Nephron progenitor cell (in vitro differentiated cells): ENCODE measurements at places on chromosomes 3 and 15.

GRCh38 chr3:183033746-183034145 is 53.4 kb upstream of the DCUN1D1 start:
- no peak overlapping the region for H3K4me3 ChIP-seq
- no peak overlapping the region for H3K27ac ChIP-seq
- no peak for DNase-seq
- peaks cover 2% of the 10 kb centered on the region for H3K27me3 ChIP-seq

GRCh38 chr15:75349851-75350588 is 3.2 kb downstream of the NEIL1 start:
- H3K4me1 ChIP-seq = peaks cover 21% of the 10 kb centered on the region
- no peak for DNase-seq

- peaks cover 28% of the 10 kb centered on the region for H3K4me1 ChIP-seq
- H3K36me3 ChIP-seq = no peaks in the 10 kb centered on the region
- peak overlapping the region; percentile 82 for H3K4me3 ChIP-seq
- DNase-seq = no peak
- H3K27me3 ChIP-seq = peaks cover 7% of the 10 kb centered on the region
- H3K27ac ChIP-seq = no peak overlapping the region
These were observed 51.2 kb upstream of the ULK4 start for GRCh38 chr3:42012935-42013690.

- no peaks in the 10 kb centered on the region for H3K36me3 ChIP-seq
- no peak overlapping the region for H3K27ac ChIP-seq
- no peak overlapping the region for H3K4me3 ChIP-seq
- peaks cover 7% of the 10 kb centered on the region for H3K27me3 ChIP-seq
These were observed 36.5 kb upstream of the KLHL6 start for GRCh38 chr3:183591881-183592521.

- H3K27ac ChIP-seq = peak overlapping the region; percentile 59
- peaks cover 16% of the 10 kb centered on the region for H3K4me1 ChIP-seq
- H3K4me3 ChIP-seq = no peak overlapping the region
These were observed 8.9 kb downstream of the SMARCC1 start for GRCh38 chr3:47772788-47773187.

DNA sequence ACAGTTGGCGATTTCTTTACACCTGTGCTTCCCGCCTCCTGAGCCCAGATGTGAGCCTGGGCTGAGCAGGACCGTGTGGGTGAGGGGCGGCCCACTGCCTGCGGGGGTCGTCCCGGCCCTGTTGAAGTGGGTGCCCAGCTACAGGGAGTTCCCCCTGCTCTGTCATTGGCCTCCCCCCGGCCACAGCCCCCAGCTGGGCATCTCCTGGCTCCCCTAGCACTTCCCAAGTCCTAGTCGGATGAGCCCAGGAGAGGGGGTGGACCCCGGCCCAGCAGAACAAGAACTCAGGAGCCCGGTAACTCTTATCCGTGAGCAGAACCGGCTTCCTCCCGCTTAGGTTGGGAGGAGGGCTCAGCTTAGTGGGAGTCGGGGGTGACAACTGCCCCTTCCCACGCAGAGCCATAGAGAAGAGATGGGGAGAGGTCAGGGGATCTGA is 757 bp downstream of the PAQR5 start:
- no peak overlapping the region for H3K27ac ChIP-seq
- H3K36me3 ChIP-seq = no peaks in the 10 kb centered on the region
- peak overlapping the region; percentile 68 for H3K4me3 ChIP-seq
- DNase-seq = no peak
- H3K27me3 ChIP-seq = peaks cover 68% of the 10 kb centered on the region

- no peak overlapping the region for H3K4me3 ChIP-seq
- peaks cover 15% of the 10 kb centered on the region for H3K27me3 ChIP-seq
- no peak overlapping the region for H3K27ac ChIP-seq
- DNase-seq = no peak
These were observed 94.1 kb downstream of the ASB7 start for GRCh38 chr15:100696452-100696851.

DNA sequence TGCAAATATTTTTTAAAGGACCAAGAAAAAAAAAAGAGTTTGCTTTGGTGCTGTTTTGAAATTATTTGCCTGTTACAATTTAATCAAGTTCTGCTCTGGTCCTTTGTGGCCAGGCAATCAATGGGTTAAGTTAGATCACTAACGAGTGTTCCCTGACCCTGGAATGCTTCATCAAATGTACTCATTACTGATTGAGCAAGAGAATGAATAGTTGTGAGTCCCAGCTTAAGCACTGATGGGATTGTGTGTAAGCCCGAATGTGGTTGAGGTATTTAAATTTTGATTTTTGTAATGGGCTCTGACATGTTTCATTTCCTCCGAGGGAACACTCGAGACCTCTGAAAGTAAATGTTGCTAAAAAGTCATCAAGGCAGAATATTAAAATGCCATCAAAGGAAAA is 699.1 kb downstream of the MCTP2 start:
- H3K4me3 ChIP-seq = no peak overlapping the region
- H3K27me3 ChIP-seq = peaks cover 4% of the 10 kb centered on the region
- peaks cover 10% of the 10 kb centered on the region for H3K36me3 ChIP-seq
- H3K4me1 ChIP-seq = no peaks in the 10 kb centered on the region
- no peak for DNase-seq
